ENCODE measurements at places on chromosomes 6 and 20. TPM values are rescaled to one million over a fixed set of nuclear protein-coding genes. Genes with fewer than 3 reads are reported as not detected.

DNA sequence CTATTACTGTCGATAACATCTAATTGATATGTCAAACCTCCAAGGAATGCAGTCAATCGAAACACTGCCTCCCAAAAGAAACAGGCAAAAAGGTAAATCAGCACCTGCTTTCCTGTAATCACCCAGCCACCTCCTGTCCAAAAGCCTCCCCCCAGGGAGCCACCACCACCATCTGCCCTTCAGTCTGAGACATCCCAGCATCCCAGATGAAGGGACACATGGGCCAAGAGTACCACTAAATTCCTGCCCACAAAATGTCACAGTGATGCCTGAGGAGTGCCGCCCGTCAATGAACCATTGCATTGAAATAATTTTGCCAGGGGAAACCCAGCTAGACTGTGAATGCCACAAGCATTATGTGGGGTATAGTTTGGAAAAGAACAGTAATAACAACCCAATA is 401.7 kb downstream of the ZFAND3 start:
- peaks cover 3% of the 10 kb centered on the region for H3K4me1 ChIP-seq
- no peak overlapping the region for H3K4me3 ChIP-seq
- no peaks in the 10 kb centered on the region for H3K27me3 ChIP-seq
- H3K27ac ChIP-seq, result no peak overlapping the region
- no peak for DNase-seq

DNA sequence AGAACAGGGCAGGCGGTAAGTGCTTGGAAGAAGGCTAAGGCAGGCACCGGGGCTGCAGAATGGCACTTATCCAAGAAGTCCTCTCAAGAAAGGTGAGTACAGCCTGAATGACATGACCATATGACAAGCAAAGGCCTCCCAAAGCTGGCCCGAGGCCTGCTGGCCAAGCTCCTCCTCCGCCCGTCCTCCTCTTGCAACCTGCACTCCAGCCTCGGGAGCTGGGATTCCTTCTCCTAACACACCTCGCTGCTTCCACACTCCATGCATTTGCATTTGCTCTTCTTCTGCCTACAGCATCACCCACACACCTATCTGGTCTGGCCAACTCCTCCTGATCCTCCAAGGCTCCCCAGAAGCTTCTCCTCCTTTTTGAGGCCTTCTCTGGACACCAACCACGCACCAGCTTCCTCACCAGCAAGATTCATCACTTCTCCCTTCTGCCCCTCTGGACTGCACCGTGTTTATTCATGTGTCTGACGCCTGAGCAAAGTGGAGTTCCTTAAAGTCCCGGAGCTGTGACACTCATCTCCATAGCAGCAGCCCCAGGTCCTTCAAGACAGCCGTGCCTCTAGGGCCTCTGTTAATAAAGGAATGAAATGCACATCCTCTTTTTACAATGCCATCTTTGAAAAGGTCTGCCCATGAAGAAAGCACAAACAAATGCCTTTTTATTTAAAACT is 32.3 kb downstream of the CNKSR3 start:
- no peak for DNase-seq
- H3K27me3 ChIP-seq, result no peaks in the 10 kb centered on the region
- H3K4me3 ChIP-seq, result no peak overlapping the region

DNA sequence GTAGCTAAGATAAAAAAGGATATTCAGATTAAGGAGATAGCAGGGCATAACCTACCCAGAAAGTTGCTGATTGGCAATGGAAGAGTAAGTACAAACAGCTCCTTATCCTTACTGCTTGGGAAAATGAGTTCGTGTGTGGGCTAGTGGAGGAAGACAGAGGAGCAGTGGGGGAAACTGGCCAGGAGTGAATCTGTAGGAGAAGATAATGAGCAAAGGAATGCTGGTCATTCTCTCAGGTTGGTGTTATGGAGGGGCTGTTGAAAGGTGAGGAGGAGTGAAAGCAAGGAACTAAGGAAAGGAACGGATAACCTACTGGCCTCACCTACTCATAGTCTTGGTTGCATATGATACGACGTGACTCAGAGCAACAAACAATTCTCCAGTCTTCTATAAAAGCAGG is 7.3 kb upstream of the GJB7 start:
- H3K27ac ChIP-seq, result no peak overlapping the region
- H3K4me3 ChIP-seq, result no peak overlapping the region
- H3K4me1 ChIP-seq, result no peaks in the 10 kb centered on the region
- no peaks in the 10 kb centered on the region for H3K36me3 ChIP-seq
- DNase-seq, result no peak

DNA sequence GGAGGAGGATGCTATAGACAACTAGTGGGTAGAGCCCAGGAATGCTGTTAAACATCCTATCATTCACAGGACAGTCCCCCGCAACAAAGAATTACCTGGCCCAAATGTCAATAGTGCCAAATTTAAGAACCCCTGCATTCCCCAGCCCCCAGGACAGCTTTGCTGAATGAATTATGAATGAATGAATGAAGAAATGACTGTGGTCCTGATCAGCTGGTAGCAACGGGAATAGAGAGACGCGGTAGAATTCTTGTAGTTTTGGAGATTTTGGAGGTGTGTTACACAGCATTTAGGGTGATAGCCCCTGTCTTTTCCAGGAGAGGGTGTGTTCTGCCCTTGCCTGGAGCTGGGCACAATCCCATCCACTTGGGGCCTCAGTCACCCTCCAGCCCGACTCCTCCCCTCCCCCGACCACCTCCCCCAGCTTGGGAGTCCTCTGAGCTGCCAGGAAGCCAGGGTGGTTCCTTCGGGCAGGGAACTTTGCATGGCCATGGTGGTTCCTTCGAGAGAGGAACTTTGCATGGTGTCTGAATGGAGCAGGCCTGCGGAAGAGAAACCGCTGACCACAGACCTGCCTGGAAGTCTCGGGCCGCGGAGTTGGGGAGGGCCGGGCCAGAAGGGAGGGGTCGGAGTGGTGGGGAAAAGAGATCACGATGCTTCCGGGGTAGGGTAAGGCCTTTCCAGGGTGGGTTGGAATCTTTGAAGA is 1.0 kb upstream of the HCK start:
- no peaks in the 10 kb centered on the region for H3K36me3 ChIP-seq
- no peak for DNase-seq
- peaks cover 50% of the 10 kb centered on the region for H3K27me3 ChIP-seq
- H3K4me1 ChIP-seq, result no peaks in the 10 kb centered on the region
- no peak overlapping the region for H3K4me3 ChIP-seq
- no peak overlapping the region for H3K27ac ChIP-seq

DNA sequence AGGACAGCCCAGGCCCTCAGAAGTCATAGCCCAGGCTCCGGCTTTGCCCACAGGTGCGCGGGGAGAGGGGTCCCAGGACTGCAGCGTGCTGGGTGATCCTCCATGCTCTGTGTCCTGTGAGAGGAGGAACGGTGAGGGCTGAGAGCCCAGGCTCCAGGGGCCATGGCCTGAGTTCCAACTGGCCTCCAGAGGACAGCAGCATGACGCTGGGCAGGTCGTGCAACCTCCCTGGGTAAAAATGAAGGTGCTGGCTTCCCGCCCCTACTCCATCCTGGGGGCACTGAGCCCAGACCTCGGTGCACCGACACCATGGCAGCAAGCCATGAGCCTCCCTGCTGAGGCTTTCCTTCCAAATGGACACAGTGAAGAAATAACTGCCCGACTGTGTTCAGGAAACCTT is 305.4 kb downstream of the TAF4 start:
- no peak for DNase-seq
- H3K27me3 ChIP-seq, result no peaks in the 10 kb centered on the region
- H3K27ac ChIP-seq, result no peak overlapping the region
- H3K36me3 ChIP-seq, result no peaks in the 10 kb centered on the region
- H3K4me1 ChIP-seq, result no peaks in the 10 kb centered on the region

GRCh38 chr6:122393351-122393896 is 6.0 kb upstream of the HSF2 start:
- DNase-seq, result no peak
- no peak overlapping the region for H3K27ac ChIP-seq
- H3K4me1 ChIP-seq, result no peaks in the 10 kb centered on the region
- no peak overlapping the region for H3K4me3 ChIP-seq

DNA sequence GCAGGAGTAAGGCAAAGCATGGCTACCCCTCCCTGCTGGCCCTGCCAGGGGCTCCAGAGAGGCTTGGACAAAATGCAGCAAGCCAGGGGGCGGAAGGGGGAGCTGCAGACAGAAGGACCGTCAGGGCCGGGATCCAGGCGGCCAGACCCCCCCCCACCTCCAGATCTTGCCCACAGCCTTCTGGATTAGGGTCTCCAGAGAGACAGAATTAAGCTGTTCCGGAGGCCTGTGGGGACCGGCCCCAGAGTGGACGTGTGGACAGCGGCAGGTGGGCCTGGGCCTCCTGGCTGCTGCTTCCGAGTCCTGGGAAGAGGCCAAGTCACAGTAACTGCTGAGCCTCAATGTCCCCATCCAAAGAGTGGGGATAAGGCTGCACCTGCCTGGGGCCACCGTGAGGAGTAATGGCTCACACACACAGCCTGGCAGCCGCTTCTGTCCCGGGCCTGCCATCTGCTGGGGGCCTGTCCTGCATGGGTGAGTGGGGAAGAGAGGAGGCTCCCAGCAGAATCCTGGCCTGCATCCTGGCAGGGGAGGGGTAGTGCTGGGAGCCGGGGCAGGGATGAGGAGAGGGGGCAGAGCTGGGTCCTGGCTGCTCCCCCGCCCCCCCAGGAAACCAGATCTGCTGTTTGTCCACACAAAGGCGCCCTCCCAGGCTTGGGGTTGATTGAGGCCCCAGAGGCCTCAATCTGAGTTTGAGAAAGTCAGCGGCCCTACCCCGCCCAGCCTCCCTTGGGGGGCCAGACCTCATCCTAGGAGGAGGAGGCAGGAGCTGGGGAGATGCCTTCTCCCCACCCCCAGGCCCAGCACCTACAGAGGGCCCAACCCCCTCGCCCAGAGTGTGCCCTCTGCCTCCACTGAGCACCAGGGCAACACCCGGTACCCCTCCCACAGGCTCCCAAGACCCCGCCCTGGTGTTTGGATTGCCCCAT is 3.9 kb downstream of the LAMA5 start:
- peak; percentile 60 for DNase-seq
- peaks cover 7% of the 10 kb centered on the region for H3K36me3 ChIP-seq
- no peak overlapping the region for H3K4me3 ChIP-seq
- peaks cover 74% of the 10 kb centered on the region for H3K4me1 ChIP-seq

DNA sequence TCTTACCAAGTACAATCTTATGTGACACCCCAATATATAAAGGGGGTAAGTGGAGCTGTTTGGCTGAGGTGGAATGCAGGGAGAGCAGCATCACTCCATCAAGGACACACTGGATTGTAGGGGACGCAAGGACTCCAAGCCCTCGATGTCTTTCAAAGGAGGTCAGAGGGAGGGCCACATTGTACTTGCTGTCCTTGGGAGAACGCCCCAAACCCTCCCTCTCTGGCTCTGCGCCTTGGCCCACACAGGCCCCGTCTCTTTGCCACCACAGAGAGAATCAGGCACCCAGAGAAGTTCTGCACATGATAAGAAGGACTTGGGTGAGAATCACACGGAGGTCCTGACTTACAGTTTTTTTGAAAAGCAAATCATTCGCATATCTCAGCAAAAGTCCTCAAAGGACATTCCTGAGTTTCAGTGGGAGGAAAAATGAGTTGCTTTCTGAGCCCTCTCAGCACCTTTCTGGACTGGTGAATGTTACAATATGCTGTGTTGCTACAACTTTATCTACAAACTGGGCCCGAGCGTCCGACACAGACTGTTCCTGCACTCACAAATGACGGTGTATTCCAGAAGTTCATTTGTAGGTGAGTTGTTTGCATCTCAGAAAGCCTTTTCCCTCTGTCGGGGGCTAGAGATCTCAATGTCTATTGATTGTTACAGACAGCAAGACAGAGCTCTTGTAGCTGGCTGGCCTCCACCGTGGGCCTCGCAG is 92.5 kb upstream of the AKAP12 start:
- no peak overlapping the region for H3K27ac ChIP-seq
- no peak overlapping the region for H3K4me3 ChIP-seq
- no peaks in the 10 kb centered on the region for H3K27me3 ChIP-seq
- no peak for DNase-seq
- H3K36me3 ChIP-seq, result no peaks in the 10 kb centered on the region

DNA sequence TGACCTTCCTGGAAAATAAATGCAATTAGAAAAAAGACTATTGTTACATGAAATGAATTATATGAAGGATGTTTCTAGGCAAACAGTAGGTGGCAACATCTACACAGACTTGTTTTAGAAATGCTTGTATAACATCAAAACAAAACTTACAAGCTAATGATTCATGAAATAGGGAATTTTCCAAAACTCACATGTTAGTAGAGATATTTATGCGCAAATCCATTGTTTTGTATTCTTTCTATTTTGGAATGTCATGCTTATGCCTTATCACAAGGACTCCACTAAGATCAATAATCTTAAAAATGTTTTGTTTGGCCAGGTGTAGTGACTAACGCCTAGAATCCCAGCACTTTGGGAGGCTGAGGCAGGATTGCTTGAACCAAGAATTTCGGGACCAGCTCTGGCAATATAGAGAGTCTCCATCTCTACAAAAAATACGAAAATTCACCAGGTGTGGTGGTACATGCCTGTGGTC is 32.3 kb upstream of the LGSN start:
- DNase-seq, result no peak
- no peaks in the 10 kb centered on the region for H3K36me3 ChIP-seq
- no peak overlapping the region for H3K27ac ChIP-seq
- peaks cover 15% of the 10 kb centered on the region for H3K4me1 ChIP-seq
- H3K4me3 ChIP-seq, result no peak overlapping the region

GRCh38 chr20:37317994-37318640 is 27.8 kb upstream of the SRC start:
- no peaks in the 10 kb centered on the region for H3K27me3 ChIP-seq
- no peak overlapping the region for H3K4me3 ChIP-seq
- H3K36me3 ChIP-seq, result no peaks in the 10 kb centered on the region
- no peak overlapping the region for H3K27ac ChIP-seq

Gene GSTA5
- polyA plus RNA-seq, result not detected

Gene NAA20
- polyA plus RNA-seq, result 85.0 TPM

DNA sequence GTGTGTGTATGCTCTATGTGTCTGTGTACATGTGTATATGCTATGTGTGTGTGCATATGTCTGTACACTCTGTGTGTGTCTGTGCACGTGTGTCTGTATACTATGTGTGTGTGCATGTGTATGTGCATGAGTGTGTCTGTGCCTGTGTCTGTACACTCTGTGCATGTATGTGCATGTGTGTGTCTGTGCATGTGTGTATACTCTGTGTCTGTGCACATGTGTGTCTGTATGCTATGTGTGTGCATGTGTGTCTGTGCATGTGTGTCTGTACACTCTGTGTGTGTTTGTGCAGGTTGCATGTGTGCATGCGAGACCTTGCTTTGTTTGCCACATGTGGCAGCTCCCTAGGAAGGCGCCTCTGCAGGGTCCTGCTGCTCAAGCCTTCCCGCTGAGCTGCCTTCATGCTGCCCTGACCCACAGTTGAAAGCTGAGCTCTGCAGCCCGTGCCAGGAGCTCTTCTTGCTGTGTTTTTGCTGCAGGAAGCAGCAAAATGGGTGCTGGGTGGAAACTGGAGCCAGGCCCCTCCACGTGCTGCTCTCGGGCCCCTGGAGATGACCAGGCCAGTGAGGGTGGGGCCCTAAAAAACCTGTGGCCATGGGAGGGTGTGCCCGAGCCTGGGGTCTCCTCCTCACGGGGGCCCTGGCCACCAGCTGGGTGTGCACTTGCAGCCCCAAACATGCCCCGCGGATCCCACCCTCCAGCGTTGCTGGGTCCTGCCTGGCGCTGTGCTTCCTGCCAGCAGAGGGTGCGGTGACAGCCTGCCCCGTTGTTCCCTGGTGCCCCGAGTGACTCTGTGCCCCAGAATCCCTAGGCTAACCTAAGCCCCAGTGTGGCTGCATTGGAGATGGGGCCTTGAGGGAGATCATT is 109.1 kb downstream of the DACT2 start:
- no peak overlapping the region for H3K4me3 ChIP-seq
- no peak overlapping the region for H3K27ac ChIP-seq
- H3K36me3 ChIP-seq, result no peaks in the 10 kb centered on the region
- DNase-seq, result no peak
- H3K27me3 ChIP-seq, result no peaks in the 10 kb centered on the region
- H3K4me1 ChIP-seq, result no peaks in the 10 kb centered on the region
